SW480 (cell line): ENCODE measurements at places on chromosomes 12 and 14.
A peak's percentile ranks its signal among the peaks of the same experiment; 100 is the strongest.

GRCh38 chr12:111312016-111312415 is 56.9 kb downstream of the PHETA1 start:
- no peak for DNase-seq

GRCh38 chr12:24500421-24500820 is 448.5 kb downstream of the BCAT1 start:
- DNase-seq = no peak

GRCh38 chr12:7832059-7832696 is 40.5 kb downstream of the SLC2A14 start:
- DNase-seq = peak; percentile 89

GRCh38 chr14:103110681-103111231 is 12.5 kb upstream of the TNFAIP2 start:
- no peak for DNase-seq

DNA sequence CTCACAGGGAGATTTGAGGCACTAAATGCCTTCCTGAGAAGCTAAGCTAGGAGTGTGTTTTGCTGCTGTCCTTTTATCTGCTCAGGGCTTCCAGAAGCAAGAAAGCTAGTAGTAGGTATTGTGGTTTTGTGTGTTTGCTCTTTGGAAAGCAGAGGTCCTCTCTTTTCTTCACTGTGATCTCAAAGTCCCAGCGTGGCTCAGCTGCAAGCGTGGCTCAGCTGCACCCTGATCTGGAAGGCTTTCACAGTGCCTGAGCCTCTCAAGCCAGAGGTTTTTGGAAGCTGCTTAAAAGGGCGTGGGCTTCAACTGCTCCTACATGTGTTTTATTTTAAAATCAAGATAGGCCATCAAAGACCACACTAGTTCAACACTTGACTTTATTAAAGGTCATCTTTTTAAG is 337.4 kb upstream of the RGS6 start:
- DNase-seq = no peak

DNA sequence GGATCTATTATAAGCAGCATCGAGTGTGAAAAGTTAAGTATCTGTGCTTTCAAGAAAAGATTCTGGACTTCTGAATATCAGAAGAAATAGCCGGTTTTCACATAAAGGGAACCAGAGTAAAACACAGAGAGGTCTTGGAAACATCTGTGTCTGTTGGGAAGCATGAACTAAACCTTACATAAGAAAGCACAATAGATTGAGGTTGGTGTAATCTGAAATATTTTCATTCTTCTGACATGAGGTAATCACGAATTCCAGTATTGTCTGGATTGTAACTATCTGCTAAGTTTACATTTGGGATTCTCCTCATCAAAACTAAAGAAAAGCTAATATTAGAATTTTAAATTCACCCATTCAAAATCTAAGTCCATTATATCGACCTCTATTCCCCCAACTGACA is 161.3 kb downstream of the CPNE8 start:
- no peak for DNase-seq

GRCh38 chr12:14357486-14357885 is 8.0 kb upstream of the ATF7IP start:
- DNase-seq = no peak

DNA sequence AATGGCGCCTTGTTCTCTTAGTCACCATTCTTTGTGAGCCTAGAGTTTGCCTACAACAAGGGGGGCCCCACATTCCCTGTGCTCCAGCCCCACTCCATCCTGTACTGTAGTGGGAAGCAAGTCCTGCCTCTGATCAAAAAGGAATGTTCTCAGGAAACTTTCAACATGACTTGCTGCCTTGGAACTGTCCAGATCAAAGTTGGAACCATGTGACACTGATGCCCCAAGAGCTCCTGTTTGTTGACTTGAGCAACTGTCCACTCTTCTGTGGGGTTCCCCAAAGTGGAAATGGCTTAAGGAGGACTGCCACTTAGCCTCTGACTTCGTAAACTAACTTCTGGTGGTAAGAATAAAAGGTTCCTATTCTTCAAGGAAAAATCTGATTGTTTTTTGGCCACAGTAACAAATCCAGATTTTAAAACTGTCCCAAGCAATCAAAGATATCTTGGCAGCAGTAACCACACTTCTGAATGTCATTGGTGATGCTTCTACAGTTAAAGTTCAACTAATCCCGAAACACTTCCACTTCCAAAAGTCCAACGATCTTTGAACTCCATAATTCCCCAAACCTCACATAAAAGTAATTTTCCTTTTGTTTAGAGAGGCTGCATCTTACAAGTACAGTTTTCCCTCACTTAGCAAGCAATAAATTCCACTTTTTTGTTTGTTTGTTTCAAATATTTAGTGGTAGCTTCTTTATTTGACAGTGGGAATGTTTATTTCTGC is 67.2 kb downstream of the PAH start:
- no peak for DNase-seq

DNA sequence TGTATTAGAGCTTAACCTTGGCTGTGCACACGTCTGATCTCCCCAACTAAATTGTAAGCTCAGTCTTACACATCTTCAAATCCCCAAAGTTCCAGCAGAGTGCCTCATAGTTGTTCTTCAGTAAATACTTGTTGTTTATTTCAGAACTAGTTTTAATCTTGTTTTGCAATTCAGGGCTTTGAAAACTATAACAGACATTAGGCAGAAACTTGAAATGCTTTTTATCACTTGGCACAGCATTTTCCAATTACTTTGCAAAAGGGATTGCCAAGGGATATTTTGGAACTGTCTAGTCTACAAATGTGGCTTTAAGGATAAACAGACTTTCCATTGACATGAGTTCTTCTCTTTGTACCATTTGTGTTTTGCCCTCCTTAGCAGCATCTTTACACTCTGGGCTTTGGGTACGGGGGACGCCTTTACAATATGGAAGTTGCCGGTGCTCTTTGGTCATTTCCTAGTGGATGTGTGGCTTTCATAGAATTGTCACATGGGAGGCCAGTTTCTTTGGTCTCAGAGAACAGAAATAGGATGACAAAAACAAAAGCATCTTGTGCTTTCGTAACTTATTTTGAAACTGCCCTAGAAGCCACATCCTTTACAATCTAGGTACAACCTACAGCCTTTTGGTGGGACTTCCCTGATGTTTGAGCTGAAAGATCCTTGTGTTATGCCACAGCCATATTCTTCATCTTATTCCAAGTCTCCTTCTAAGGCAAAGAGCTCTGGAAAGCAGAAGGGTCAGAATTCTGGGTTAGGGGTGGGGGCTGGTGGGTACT is 96.9 kb downstream of the NPAS3 start:
- no peak for DNase-seq

DNA sequence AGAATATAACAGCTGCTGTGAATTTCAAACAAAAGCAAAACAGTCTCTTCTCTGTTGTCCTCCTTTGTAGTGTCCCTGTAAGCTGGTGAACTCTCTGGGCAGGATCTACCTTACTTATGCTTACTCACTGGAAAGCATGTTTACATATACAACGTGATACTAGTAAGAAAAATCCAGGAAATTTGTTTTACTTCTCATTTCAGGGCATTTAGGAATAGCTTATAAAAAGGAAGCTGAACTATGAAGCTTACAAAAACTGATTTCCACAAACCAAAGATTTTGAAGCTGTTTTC is 311.0 kb downstream of the NOVA1 start:
- DNase-seq = no peak

GRCh38 chr12:130478786-130479185 is 141.1 kb downstream of the PIWIL1 start:
- DNase-seq = no peak

- DNase-seq = no peak
Measured at GRCh38 chr14:58701604-58702003, 63.8 kb downstream of the DACT1 start.

- no peak for DNase-seq
Measured at GRCh38 chr12:121034616-121035305, 4.3 kb downstream of the OASL start.

GRCh38 chr14:38481952-38482678 is 226.2 kb upstream of the CLEC14A start:
- DNase-seq = no peak

- DNase-seq = no peak
Measured at GRCh38 chr12:108751821-108752220, 20.5 kb upstream of the CORO1C start.

DNA sequence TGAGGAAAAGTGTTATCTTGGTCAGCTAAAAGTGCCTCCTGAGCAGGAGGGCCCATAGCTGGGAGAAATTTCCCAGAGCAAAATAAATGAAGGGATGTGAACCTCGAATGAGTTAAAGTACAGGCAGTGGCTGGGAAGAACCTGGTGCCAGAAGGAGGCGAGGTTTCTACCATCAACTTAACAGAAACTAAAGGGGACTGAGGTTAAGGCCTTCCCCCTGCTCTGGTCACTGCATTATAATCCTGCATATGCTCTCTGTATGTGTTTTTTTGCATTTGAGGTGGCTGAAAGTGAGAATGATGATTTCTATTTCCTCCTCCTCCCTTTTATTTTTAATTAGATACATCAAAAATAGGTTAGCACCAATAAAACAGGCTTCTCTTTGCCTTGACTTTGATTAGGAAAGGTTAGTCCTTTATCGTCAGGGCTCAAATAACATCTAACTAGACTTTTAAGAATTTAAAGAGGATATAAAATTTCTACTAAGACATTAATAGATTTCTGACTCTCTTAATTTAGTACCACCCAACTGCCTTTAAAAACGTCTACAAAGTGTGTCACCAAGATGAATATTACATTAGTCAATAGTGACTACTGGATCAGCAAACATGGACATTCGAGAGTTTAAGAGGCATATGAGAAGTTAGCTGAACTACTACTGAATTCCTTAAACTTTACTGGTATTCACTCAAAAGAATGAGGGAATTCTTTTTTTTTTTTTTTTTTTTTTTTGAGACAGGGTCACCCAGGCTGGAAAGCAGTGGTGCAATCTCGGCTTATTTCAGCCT is 49.2 kb downstream of the GALNT4 start:
- DNase-seq = no peak

DNA sequence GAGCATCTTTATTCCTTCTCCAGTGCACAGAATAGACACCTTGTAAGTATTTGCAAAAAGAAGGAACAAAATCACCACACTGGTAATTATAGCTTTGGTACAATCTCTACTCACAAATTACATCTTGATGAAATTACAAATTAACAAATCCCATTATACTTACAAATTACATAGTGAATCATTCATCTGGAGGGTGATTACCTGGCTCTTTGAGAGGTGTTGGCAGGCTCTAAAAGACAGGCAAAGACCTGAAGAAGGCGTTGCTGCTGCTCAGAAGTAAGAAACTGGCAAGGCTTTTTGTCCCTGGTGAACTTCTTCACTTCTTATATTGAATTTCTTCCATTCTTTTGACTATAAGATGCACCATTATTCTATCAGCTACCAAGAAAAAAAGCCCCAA is 21.7 kb upstream of the LMNTD1 start:
- DNase-seq = no peak

DNA sequence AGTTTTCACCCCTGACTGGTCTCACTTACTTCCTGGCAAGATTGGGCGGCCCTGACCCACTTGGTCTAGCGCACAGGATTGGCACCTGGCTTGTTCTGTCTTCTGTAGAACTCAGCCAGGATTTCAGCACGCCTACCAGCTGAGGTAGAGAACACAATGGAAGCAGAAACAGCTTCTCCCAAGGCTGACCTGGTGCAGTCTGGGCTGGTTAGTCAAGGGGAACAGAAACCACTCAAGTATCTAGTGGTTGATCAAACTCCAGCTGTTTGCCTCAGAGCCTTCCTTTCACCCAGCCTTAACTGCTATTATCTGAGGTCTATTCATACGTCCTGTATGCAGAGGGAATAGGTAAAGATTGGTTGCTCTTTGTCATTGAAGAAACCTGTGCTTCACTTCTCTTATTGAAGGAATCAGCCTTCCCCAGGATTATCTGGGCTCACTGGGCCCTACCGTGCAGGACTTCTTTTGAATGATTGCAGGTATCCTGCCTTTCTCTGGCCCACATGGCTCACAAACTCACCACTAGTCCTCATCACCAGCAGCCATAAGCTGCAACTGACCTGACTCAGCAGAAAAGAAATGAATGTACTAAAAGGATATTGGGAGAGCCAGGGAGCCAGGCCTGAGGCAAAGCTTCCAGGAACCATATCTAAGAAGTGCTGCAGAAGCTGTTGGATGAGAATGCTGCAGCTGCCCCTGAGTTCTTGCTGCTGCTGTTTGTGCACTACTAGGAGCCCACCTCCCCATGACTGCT is 2.5 kb upstream of the PLEKHD1 start:
- no peak for DNase-seq

DNA sequence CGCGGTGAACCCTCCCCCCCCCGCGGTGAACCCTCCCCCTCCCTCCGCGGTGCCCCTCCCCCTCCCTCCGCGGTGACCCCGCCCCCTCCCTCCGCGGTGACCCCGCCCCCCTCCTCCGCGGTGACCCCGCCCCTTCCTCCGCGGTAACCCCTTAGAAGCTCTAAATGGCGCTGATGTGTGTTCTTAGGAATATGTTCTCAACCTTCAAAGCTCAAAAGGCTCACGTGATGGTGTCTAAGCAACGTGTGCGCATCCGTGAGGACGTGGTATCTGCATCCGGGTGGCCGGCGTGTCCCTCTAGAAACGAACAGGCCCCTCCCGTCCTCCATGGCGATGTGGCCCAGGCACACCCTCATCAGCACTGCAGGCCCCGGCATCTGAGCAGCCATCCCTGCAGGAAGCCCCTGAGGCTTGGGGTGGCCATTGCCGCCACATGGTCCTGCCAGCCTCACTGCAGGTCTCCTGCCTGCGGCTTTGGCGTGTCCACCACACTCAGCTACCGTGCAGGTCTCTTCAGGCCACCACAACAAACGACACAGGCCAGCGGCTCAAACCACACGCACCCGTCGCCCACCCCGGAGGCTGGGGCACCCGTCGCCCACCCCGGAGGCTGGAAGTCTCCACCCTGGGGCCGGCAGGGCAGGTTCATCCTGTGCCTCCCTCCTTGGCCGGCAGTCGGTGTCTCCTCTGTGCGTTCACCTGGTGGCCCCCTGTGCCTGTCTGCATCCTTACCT is 14.5 kb upstream of the FBRSL1 start:
- peak; percentile 31 for DNase-seq

- no peak for DNase-seq
Measured at GRCh38 chr14:33859306-33859705, 91.6 kb downstream of the EGLN3 start.

DNA sequence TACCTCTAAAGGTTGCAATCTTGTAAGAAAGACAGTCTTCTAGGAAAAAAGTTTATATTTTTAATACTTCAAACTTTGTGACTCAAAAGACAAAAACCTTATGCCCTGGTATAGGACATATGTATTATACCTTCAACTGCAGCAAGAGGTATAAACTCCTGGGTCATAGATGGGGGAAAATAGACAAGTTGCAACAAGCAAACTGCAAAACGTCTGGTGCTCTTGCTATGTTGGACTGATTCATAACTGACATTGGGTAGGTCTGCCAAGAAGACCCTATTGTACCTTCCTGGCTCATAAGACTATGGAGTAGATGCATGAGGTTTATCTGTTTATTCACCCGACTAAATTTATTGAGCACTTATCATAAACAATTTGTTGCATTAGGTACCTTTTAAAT is 40.9 kb downstream of the BEST3 start:
- no peak for DNase-seq

DNA sequence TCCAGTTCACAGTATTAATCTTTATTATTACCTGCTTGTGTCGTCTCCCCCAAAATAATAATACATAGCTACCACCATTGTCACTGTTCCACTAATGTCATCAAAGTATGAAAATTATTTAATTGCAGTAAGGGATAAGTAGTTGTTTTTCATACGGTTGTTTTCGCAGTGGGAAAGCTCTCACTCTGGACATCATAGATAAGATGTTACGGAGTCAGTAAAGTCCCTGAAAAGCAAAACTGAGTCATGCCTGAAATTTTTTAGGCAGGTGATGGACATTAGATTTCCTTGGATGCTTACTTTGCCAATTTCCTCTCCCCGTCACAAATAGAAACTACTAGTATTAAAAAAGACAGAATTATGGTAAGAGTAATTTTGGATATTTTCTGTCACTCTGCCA is 13.2 kb downstream of the PNP start:
- DNase-seq = no peak
